ENCODE measurements at places on chromosomes 3 and 15.

DNA sequence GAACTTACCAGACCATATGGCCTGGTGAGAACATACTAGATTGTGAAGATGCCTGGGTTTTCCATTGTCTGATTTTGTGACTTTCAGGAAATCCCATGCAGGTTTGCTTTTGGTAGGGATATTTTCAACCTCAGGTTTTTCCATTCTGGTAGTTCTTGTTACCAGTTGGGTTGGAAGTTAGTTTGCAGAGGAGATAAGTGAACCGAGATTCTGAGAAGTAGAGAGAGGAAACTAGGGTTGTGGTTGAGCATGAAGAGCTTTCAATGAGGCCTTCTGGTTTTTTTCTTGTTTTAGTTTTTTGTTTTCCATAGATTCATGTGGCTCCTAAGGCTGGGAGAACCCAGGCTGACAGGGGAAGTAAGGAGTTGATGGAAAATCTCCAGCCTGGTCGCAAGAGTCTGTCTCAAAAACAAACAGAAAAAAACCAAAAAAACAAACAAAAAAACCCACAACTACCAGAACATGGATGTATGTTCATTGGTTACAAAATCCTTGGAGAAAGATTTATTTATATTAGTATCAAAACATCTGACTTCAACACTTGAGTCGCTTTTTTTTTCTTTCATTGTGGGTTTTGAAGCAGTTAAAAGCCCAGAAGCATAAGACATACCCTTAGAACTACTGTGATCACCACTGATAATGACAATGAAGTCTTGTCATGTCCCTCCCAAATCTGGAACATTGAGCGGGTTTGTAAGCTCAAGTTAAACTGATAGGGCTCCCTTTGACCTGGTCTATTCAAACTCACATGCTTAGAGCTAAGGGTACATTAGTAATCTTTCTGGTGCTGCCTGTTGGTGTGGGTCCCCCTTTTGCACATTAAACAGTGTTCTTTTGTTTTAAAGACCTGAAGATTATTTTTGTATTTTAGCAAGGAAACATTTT, 3.2 kb downstream of the GPR171 start:
- peak; percentile 55 for DNase-seq

DNA sequence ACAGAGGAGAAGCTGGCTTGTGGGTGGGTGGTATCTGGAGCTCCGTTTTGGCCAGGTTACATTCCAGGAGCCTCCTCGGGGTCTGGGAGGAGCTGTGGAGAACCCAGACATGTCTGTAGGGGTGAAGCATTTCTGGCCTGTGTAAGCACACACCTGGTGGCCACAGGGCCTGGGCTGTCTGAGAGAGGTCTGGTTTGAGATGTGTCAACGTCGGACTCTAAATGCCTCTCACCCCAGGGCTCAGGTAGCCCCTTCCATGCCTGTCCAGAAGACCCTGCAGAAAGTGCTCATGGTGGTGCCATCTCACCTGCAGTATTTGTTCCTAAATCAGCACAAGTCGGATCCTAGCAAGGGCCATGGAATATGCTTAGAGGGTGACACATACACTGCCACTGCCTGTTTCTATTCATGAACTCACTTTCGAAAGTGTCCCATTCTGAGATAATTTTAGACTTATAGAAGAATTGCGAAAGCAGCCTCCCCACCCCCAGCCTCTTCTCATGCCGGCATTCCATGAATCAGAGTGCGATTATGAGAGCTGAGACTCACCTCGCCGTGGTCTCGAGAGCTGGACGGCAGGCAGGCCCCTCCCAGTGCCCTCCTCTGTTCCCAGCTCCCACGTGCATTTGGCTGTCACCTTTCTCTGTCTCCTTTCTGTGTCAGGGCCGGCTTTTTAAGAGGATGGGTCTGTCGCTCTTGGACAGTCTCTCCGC, 63.7 kb downstream of the KLF15 start:
- no peak for DNase-seq

DNA sequence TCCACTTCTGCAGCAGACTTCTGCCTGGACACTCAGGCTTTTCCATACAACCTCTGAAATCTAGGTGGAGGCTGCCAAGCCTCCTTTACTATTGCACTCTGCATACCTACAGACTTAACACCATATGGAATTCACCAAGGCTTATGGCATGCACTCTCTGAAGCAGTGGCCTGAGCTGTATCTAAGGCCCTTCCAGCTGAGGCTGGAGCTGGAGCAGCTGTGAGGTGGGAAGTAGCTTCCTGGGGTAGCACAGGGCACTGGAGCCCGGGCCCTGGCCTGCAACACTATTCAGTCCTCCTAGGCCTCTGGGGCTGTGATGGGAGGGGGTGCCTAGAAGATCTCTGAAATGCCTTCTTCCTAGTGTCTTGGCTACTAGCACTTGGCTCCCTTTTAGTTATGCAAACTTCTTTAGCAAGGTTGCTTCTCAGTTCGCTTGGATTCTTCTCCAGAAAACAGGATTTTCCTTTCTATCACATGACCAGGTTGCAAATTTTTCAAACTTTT, 186.6 kb upstream of the RORA start:
- DNase-seq: no peak

DNA sequence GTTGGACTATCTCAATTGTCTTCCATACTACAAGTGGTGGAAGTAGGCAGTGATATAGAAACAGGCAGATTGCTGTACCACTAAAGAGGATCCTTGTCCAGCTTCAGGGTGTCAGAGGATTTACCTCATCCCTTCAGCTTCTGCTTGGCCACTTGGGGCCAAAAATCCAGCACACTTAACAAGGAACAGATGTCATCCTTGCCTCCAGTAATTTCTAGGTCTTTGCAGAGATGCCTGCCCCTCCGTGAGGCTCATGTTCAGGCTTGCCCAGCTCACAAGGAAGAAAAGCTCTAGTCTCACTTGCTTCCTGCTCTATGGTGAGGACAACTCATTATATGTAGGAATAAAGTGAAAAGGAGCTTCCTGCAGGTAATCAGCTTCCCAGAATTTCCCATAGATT, 510.3 kb downstream of the EPHA3 start:
- DNase-seq: no peak

GRCh38 chr15:62513893-62514292, 348.8 kb upstream of the C2CD4B start:
- no peak for DNase-seq

DNA sequence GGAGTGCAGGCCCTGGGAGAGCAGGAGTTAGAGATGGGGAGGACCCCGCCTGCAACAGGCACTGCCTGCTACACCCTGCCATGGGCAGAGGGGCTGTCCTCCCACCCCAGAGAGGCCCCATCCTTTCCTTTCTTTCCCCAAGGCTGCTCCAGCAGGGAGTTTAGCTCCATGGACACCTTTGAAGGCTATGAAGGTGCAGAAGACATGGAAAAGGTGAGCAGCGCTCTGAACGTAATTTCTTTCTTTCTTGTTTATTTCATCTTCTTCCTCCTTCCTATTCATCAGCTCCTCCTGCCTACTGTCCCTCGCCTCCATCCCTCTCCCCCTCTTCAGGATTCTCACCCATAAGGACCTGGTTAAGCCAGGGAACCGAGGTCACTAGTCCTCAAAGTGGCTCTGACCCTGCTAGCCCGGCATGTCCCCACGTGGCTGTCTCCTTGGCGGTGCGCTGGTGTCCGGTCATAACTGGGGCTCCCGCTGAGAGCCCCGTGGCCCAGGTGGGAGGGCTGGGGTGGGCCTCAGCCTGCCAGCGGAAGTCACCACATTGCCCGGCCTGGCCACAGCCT, 16.0 kb upstream of the ADIPOQ start:
- no peak for DNase-seq

DNA sequence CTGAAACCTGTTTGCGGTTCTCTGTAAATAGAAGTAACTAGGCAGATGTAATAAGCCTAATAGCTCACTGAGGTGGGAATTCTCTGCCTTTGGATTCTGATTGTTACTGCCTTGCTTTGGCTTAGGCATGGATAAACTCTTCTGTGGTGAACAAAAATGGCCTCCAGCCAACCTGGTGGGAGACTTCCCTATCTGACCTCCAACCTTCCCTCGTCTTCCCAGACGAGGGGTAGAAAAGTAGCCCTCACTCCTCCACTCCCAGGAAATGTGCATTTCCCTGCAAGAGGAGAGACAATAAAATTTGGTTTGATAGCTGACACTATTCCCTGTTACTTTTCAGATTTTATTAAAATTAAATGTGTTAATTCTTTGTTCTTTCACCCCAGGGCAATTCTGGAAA, 606 bp upstream of the CD96 start:
- DNase-seq: no peak

GRCh38 chr3:83968356-83968755, 990.4 kb upstream of the CADM2 start:
- no peak for DNase-seq

DNA sequence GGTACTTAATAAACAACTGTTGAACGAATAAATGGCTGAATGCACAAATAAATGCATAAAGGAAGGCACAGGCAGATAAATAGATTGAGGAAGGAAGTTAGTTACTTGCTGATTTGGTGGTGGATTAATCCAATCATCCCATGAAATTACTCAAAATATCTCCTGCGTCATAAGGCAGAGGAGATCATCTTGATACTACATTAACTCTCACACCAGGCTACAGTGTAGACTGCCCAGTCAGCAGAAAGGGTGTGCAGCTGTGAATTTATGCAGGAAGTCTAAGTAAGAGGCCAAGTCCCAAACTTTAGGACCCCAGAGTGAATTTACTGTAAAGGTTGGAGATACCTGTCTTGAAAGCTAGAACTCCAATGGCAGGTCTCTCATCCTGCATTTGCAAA, 38.6 kb downstream of the PRICKLE2 start:
- DNase-seq: no peak

DNA sequence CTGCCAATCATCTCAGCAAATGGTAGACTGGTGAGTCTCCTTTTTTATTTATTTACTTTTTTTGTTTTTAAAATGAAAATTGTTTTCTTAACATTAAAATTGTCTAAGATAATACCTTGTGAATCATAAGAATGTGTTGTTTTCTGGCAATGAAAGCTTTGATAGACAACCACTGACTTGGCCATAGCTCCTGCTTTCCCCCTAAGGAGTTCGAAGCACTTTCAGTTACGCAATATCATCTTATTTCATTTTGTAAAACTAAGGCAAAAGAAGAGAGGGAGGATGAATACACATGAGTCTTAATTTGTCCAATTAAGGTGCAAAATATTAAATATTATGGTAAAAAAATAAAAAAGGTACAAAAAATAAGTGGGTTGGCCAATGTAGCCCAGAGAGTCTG, 74.8 kb upstream of the PLCL2 start:
- no peak for DNase-seq

- DNase-seq: no peak
These were observed 123.2 kb downstream of the DNAJB8 start for GRCh38 chr3:128343287-128344051.

DNA sequence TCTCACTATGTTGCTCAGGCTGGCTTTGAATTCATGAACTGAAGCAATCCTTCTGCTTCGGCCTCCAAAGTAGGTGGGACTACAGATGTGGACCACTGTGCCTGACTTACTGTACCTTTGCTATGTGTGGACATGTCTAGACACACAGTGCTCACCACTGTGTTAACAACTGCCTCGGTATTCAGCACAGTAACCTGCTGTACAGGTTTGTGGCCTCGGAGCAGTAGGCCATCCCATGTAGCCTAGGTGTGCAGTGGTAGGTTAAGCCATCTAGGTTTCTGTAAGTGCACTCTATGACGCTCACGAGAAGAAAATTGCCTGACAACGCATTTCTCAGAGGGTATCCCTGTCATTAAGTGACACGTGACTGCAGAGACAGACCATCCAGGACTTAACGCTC, 70.3 kb downstream of the TAMM41 start:
- no peak for DNase-seq

DNA sequence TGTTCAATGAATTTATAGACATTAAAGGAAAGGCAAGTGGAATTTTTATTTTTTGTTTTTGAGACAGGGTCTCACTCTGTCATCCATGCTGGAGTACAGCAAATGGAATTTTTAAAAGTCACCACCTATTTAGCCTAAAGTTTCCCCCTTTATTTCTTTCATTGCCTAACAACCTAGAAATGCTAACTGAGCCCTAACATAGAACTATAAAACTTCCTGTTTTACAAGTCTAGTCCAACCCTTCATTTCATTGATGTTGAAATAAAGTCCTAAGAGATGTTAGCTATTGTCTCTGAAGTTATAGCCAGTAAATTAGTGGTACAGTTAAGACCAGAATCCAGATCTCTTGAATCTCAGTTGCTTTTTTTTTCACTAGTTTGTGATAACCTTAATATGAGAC, 39.0 kb downstream of the MAPK6 start:
- DNase-seq: no peak

DNA sequence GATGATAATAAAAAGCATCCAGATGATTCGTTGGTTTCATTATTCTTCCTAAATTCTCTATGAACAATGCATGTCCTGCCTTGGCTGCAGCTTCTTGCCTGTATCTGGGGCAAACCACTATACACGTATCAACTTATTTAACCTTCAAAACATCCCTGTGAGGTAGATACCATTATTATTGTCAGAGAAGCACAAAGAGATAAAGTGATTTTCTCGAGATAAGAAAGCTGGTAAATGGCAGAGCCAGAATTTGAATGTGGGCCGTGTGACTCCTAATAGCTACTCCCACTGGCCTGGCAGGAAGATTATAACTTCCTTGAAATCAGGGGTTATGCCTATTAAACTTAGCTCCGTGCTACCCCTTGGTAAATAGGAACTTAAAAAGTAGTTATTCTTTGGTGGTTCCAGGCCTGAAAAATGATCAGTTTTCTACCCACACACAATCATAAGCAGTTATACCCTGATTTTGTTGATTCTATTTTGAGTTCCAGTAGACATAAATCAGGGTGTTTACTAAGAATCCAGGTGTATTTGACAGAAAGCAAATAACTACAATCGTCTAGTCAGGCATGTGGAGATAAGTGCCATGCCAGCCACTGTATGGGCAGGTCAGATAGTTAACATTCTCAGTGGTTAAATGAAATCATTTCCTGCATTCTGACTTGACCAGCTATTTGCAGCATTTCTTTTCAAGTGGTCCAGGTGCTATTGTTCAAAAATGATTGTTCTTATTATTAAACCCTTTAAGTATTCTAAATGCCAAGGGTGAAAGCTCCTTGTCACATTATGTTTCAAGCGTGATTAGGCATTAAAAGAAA, 99.2 kb upstream of the LRRN1 start:
- DNase-seq: no peak

DNA sequence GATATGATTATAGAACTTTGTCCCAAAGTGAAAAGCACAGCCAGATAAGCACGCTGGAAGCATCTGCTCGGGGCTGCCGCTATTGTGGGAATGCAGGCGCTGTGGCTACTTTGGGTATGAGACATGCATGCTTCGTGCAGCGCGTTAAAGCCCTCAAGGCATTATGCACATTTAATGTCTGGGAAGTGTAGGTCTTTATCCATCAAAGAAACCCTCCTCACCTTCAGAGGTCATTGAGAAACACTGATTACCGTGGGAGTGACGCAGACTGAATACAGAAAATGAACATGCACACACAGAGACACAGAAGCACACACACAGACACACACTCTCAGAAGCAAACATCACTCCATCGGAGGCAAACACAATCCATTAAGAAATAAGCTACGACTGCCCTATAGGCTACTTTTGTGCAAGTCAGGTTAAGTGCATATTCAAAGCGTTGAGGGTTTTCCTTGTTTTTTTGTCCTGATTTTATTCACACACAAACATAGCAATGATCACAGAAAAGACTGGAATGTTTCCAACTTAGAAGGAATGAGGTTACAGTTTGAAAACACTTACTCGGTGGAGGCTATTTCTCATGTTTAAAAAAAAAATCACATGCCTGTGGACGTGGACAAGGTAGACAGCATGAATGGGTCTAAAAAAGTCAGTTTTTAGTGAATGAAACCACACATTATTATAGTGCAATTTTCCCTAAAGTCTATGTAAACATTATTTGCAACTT, 68.5 kb downstream of the PLCH1 start:
- DNase-seq: no peak

GRCh38 chr3:172341482-172342059, 106.7 kb downstream of the GHSR start:
- DNase-seq: peak; percentile 67

Data from CD4-positive, alpha-beta T cell treated with Interleukin-15 for 4 hours (primary cell).